Activated CD8-positive, alpha-beta memory T cell treated with anti-CD3 and anti-CD28 coated beads for 4 hours (primary cell): ENCODE measurements at places on chromosomes 11 and 22.

- DNase-seq, result no peak
These were observed 63.0 kb upstream of the THY1 start for GRCh38 chr11:119486016-119486415.

GRCh38 chr11:79160791-79161403 is 279.9 kb downstream of the TENM4 start:
- no peak for DNase-seq

DNA sequence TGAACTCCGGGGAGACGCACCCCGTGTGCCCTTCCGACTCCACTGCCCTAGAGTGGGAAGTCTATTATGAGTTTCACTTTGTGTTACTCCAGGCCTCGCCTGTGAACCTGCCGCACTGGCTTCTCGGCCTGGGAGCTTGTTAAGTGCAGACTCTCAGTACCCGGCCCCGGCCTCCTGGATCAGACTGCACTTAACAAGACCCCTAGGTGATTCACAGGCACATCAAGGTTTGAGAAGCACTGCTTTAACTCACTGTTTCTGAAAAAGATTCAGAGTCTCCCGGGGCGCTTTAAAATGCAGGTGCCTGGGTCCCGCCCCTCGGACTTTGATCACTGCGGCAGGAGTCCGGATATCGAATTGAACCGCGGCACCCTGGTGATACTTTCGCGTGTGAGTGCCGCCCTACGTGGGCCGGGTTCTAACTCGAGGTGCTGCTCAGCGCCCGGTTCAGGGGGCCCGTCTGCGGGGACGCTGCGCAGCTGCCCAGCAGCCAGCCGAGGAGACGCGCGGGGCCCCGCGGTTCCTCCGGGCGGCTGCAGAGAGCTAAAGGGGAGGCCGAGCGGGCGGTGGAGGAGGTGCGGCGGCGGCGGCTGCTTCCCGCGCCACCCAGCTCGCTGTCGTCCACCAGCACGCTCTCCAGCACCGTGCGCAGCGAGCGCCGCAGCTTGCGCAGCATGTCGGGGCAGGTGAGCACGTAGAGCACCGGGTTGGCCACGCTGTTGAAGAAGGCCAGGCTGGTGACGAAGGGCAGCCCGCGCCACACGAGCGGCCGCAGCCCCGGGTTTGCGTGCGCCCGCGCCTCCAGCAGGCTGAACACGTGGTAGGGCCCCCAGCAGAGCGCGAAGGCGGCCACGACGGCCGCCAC is 3.4 kb downstream of the PTGDR2 start:
- no peak for DNase-seq

GRCh38 chr11:97893612-97894011 is 1127.1 kb upstream of the CNTN5 start:
- no peak for DNase-seq

DNA sequence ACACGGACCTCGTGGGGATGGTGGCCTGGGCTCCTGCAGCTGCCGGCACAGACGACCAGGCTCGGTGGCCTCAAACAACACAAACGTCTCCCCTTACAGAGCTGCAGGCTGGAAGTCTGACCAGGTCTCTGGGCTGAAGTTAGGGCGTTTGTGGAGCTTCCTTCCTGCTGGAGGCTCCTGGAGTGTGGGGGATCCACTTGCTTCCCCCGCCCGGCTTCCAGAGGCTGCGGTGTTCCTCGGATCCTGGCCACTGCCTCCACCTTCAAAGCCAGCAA is 313.5 kb downstream of the CTTN start:
- no peak for DNase-seq

DNA sequence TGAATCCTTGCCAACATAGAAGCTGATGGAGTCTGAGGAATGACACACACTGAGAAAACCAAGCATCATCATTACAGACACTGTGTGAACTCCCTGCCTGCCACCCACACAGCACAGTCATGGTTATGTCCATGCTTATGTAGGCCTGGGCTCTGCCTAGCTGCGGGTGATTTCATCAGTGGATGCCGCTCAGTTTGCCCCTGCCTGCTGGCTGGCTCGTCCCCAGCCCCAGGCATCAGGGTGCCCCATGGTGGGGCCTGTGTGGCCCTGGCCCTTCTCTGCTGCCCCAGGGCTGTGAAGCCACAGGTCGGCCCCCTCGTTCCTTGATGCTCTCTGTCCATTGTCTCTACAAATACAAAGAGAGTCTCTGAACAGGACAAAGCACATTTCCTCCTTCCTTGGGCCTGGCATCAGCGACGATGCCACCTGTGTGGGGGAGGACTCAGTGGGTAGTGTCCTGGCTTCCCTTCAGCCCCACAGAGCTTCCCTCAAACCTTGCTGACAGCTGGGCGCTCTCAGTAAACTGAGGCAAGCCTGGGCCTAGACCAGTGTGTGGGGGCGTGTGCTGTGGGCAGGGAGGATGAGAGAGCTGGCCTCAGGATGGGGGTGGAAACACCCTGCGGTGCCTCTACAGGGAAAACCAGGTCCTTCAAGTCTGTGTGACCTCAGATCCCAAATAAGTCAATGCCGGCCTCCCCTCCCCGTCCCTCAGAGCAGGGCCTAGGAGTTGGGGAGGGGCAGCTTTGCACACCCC is 20.0 kb upstream of the TUB start:
- no peak for DNase-seq

DNA sequence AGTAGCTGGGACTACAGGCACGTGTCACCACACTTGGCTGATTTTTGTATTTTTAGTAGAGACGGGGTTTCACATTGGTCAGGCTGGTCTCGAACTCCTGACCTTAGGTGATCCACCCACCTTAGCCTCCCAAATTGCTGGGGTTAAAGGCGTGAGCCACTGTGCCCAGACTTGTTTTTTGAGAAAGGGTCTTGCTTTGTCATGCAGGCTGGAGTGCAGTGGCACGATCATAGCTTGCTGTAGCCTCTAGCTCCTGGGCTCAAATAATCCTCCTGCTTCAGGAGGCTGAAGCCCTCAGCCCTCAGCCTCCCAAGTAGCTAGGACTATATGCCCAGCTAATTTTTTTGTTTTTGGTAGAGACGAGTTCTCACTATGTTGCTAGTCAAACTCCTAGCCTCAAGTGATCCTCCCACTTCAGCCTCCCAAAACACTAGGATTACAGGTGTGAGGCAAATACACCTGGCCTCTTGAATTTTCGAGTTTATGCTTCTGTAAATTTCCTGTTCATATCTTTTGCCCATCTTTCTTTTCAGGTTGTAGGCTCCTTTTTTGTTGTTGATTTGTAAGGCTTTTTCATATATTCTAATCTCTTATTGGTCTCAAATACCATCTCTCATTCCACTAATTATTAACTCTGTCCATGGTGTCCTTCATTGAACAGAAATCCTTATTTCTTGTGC is 3.4 kb upstream of the RBM4B start:
- DNase-seq, result no peak

DNA sequence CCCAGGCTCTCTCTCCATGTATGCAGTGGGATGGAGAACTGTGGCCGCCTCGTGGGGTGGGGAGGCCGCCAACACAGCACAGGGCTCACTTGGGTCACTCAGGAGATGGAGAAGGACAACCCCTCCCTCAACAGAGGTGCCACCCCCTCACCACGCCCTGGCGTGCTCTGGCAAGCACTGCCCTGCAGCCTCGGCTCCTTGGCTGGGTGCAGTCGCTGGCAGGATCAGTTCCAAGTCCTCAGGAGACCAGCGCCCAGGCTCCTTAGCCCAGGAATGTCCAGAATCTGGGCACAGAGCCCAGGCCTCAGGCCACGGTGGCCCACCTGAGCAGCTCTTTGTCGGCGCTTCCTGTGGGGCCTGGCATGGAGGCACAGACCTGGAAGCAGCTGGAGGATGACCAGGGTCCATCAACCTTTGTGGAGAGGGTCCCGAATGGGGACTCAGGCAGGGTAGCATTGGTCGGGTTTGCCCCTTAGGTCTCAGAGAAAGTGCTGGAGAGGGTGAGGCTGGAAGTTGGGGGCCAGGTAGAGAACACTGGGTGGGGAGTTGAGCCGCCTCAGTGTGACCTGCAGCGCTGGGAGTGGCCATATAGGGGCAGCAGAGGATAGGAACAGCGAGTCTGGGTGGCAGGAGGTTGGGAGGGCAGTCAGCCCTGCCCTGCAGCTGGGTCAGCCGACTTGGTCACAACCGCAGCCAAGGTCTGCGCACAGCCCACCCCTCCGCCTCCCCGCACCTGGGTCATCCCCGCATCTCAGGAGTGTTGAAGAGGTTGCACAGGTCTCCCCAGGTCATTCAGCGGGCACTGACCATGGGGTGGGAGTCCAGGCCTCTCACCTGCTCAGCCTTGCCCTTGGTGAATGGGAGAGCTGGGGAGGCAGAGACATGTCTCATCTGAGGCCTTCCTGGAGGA is 8.2 kb downstream of the SUSD2 start:
- DNase-seq, result no peak

- no peak for DNase-seq
These were observed 28.7 kb downstream of the DRD4 start for GRCh38 chr11:665704-666281.

GRCh38 chr22:37985751-37986281 is 1.5 kb upstream of the SOX10 start:
- no peak for DNase-seq

DNA sequence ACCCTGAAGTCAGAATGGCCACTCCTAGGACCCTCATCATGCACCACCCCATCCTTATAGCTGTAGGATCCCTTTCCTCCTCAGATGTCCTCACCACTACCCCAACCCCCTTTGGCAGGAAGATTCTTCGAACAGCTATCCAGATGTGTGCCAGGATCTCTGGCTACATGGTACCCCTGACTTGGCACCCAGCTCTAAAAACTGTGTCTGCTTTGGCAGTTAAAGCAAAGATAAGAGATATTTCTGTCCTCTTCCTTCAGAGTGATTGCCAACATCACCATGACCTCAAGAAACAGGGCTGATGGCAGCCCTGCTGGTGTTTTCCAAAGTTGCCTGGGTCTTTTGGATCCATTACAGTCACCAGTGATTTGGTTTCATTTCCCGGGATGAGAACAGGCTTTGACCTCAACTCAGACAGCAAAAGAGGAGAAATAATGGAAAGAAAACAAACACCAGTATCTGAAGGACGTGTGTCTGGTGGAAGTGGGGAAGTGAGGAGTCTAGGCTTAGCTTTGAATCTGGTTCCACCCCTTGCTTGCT is 4.3 kb upstream of the NRIP3 start:
- no peak for DNase-seq

- no peak for DNase-seq
These were observed 13.2 kb upstream of the TMPRSS6 start for GRCh38 chr22:37122598-37123180.

DNA sequence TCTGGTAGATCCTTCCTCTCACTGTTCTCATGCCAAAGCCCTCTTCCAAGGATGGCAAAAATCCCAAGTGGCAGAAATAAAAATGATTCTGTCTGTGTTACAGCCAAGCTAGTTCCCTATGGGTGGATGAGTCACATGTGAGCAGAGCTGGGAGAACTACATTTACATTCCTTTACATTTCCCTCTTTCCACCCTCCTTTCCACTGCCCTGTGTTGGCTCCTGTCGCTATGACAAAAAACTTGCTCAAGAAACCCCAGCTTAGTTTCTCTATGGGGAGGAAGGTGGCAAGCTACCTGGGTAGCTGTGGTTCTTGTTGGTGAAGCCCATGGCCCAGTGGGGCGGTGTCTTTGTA is 10.2 kb upstream of the DDB2 start:
- DNase-seq, result no peak

- no peak for DNase-seq
These were observed 223.8 kb downstream of the BLID start for GRCh38 chr11:121892131-121892681.

- no peak for DNase-seq
These were observed 164.6 kb downstream of the ARHGAP42 start for GRCh38 chr11:100851584-100852152.

- DNase-seq, result no peak
These were observed 47.0 kb upstream of the PLET1 start for GRCh38 chr11:112307616-112308015.

DNA sequence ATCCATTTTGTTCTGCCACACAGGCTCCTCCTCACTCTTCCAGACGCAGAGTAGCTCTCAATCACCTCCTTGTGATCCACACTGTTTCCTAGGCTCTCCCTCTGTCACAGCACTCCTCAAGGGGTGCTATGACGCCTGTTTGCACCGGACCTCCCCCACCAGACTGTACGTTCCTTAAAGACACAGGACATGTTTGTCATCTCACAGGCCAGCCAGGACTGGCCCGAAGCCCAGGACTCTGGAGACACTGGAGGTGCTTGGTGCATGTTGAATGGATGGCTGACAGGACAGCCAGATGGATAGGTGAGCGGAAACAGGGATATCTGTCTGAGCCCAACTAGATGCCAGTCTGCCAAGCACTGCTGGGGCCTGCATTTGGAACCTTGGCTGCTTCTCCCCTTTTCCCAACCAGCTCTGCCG is 13.6 kb downstream of the PLA2G6 start:
- DNase-seq, result no peak

DNA sequence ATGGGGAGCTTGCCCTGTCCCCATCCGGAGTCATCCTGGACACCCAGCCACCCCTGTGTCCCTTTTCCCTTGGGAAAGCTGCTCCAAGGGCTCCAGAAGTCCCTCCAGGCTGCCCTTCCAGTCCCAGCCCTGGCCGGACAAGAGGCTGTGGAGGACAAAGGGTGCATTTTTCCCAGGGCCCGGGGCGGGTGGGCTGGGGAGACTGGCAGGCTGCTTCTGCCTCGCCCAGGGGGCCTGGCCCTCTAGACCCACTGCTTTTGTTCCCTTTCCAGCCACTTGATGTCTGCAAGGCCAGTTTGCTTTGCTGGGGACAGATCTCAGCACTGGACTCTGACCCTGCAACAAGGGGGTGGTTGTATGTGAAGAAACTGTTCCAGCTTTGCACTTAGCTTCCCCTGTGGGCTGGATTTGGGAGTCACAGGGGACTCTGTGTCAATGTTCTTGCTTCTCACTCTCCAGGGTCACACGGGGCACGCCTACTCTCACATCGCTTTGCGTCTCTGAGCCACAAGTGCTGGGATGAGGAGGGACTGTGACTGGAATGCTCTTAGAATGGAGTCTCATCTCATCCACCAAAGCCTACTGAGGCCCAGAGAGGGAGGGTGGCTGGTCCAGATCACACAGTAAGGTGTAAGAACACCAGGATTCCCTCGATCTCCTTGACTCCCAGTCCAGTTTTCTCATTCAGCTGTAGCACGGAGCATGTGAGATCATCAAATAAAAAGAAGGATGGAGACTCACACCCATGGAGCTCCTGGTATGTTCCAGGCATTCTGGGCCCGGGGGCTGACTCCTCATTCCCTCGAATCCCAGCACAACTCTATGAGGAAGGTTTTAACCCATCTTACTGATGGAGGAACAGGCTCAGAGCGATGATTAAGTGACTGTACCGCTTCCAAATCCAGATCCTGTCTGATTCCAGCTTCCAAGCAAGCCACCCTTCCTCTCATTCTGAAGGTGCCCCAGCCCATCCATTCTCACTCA is 59.9 kb downstream of the FBXO7 start:
- DNase-seq, result no peak
